Esophagus mucosa (tissue), 1 donor: ENCODE measurements at places on chromosomes 4 and X. TPM values are rescaled to one million over a fixed set of nuclear protein-coding genes. Genes with fewer than 3 reads are reported as not detected.

RNF175 gene
- not detected for total RNA-seq

MAGEC1 gene
- total RNA-seq, result not detected

SRPK3 gene
- total RNA-seq, result 0.12 TPM

NDST4 gene
- total RNA-seq, result not detected

SFRP2 gene
- 4.7 TPM for total RNA-seq

CC2D2A gene
- total RNA-seq, result 9.6 TPM

APLN gene
- 0.28 TPM for total RNA-seq

CLCN5 gene
- total RNA-seq, result 5.8 TPM

GRCh38 chr4:41645728-41646390, 102.7 kb downstream of the PHOX2B start:
- no peak for ATAC-seq

DNA sequence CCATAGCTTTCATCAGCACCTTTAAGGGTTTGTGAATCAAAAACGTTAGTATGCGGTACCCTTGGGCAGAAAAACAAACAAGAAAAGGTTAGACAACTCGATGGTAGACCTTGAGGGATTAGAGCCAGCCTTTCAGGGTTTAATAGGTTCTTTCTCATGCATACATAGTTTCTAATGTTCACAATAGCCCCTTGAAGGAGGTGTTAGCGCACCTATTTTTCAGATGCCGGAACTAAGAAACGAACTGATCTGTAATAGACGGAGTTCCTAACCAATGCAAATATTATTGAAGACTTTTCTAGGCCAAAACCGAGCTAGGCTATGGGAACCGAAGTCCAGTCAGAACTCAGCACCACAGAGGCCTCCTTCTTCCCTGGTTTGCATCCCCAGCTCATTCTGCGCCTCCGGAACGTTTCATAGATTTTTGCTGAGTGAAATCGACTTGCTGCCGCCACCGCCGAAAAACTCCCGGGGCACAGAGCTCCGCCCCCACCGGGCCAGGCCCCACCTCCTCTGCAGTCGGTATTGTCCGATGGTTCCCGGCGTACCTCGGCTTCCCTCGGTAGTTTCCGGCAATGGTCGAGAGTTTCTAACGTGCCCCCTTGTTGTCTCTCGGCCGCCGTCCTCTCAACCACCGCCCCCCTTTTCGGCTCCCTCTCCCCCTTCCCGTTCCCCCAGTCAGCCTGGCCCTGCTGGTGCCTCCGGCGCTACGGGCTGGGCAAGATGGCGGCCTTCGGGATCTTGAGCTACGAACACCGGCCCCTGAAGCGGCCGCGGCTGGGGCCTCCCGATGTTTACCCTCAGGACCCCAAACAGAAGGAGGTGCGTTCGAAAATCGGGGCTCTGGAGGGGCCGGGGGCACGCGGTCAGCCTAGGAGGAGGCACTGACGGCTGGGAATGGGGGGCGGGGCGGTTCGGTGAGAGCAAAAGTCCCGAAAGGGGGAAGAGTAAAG, at the start of gene MED12:
MED12 (plus strand) TSS at position 565 of the 953 bp plus-strand sequence; CDS start at position 724, 159 bp downstream.
- peak; percentile 89 for ATAC-seq

DNA sequence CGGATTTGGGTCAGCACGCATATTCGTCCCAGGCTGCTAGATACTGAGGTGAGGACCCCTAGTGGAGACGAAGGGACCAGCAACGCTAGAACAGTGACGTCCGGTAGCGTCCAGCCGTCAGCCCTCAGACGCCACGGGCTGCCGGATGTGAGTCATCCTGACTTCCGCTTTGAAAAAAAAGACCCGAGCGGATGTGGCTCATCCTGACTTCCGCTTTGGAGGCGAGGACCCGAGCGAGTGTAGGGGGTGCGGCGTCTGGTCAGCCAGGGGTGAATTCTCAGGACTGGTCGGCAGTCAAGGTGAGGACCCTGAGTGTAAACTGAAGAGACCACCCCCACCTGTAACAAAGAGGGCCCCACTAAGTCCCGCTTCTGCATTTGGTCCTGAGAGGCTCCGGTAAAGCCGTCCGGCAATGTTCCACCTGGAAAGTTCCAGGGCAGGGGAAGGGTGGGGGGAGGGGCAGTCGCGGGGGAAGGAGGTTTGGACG, at the start of gene MAGEB2:
MAGEB2 (plus strand) TSS at position 207 of the 487 bp plus-strand sequence. CDS start 3,018 bp downstream, outside the sequence.
- ATAC-seq, result no peak

DNA sequence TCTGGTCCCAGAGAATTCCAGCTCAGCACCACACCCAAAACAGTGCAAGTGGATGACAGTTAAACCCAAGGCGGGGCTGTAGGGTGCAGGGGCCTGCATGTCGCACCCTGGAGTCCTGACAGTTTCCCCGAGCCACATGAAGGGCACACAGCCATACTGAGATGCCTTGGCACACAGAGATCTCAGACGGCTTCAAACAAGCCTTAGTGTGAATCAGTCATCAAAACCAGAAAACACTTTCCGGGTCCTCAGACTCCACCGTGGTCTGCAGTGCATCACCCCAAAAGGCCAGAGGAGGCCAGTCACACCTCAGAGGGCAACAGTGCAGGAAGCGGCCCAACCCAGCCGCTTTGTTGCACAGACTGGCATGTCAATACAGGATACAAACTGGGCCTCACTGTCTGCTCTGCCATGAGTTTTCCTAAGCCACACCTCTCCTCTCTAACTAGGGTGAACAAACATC, 64.6 kb upstream of the ENPP6 start:
- ATAC-seq, result peak; percentile 95

GRCh38 chr4:145299380-145300076, 119.1 kb upstream of the OTUD4 start:
- no peak for ATAC-seq

GRCh38 chr4:74919783-74920182, 13.1 kb upstream of the PARM1 start:
- no peak for ATAC-seq

DNA sequence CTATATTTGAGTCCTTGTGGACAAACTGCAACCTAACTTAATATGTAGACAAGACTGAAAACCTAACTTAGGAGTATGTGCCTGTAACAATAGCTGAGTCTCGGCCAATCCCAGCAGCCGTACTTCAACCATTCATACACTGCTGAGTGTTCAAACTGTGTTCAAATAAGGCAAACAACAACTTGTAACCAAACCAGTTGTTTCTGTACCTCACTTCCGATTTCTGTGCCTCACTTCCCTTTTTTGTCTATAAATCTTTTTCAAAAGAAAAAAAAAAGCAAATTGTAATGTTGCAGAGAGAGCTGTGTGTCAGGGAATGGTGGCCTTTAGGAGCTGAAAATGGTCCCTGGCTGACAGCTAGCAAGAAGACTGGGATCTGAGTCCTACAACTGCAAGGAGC, 46.0 kb downstream of the GEMIN8 start:
- no peak for ATAC-seq

GRCh38 chr4:2059726-2060602, 837 bp downstream of the NAT8L start:
- no peak for ATAC-seq

GRCh38 chrX:30309139-30309571, at the start of gene NR0B1:
Gene NR0B1 (minus strand): TSS chrX:30309390. CDS start chrX:30309363, 27 bp downstream.
- no peak for ATAC-seq

DNA sequence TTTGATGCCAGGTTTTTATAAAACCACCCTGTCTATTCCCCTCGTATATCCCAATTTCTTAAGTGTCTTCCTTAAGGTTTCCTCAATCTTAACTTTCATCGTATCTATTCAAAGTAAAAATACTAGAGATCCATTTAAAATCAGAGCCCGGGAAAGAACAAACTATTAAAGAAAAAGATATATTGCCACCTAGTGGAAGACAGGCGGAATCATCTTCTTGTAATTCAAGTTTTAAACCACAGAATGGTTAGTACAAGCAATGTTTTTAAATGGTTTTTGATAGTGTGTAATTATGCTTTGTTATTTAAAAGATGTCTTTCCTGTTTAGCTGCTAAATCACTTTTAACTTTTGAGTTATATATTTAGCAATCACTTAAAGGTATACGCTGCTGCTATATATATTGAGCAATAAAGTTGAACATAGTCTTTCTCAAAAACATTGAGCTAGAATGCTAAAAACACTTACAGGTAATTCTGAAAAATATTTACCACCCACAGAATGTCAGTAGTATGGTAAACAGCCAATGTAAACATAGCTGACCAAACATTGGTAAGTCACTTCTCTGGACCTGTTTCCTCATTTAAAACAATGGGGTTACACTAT, 18.2 kb downstream of the PRDM8 start:
- ATAC-seq, result no peak

DNA sequence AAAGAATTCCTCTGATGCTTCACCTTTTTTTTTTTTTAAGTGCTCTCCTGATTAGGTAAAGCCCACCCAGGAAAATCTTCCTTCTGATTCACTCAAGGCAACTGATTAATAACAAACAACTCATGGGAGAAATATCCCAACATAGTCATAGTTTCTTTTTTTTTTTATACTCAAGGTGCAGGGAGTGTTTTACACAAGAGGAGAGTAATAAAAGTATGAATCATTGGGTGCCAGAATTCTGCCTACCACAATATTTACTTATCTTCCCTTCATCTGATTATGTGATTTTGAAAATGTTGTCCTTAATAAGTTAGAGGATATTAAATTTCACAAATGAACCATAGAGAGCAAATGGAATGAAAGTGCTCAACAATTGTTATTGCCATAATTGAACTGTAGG, 329.9 kb downstream of the TECRL start:
- ATAC-seq, result no peak

- no peak for ATAC-seq
Observed at GRCh38 chr4:104294811-104295210, 199.9 kb downstream of the CXXC4 start.

DNA sequence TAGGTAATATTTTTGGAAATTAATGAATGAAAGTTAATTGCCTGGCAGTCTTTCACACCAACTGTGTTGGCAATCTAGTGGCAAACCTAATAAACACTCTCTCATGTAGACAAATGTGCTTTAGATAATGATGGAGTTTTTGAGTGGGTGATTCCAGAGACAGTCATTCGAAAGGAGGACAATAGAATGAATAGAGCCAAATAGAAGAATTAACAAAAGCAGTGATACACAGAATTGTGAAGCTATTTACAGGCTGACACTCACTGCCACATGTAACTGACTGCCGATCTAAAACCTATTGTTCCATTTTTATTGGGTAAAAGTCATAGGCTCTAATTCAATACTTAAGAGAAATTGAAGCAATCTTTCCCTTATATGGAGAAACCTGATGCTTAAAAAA, 338.5 kb downstream of the PCDH7 start:
- ATAC-seq, result no peak

DNA sequence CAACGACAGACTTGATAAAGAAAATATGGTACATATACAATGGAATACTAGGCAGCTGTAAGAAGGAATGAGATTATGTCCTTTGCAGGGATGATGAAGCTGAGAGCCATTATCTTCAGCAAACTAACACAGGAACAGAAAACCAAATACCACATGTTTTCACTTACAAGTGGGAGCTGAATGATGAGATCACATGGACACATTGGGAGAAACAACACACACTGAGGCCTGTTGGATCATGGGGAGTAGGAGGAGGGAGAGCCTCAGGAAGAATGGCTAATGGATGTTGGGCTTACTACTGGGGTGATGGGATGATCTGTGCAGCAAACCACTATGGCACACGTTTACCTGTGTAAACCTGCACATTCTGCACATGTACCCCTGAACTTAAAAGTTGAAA, 209.7 kb downstream of the SPRY1 start:
- ATAC-seq, result no peak

- no peak for ATAC-seq
Observed at GRCh38 chrX:129652565-129653169, 2.1 kb downstream of the APLN start.

DNA sequence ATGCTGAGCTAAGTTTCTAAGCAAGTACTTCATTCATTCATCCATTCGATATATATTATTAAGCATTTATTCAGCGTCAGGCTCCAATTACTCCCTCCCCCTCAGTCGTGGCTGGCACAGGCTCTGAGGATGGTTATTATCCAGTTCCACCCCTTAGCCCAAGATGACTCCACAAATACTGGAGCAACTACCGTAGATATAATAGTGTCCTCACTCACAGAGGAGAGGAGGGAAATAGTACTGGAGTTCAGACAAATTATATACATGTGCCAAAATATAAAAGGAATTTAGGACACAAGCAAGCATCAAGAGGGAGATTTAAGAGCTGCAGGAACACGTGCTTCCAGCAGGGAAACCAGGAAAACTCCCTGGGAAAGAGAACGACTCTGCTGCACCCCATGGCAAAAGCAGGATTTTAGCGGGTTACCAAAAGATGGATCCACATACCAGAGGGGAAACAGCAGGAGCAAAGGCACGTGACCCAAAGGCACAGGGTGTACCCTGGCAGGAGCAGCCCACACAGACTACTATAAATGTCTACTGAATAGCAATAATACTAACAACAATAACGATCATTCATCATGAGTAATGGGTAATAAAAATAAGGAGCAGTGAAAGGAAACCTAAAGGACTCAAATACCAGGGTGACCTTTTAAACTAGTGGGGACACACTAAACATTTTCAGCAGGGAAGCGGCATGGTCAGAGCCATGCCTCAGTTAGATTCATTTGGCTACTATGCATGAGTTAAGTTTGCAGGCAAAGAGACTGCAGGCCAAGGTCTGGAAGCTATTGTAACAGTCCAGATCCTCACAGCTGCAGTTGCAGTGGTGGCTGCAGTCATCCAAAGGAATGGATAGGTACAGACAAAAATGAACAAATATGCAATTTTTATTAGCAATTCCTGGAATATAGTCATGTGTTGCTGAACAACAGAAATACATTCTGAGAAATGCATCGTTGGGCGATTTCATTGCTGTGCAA, 153.7 kb downstream of the APBB2 start:
- ATAC-seq, result no peak

DNA sequence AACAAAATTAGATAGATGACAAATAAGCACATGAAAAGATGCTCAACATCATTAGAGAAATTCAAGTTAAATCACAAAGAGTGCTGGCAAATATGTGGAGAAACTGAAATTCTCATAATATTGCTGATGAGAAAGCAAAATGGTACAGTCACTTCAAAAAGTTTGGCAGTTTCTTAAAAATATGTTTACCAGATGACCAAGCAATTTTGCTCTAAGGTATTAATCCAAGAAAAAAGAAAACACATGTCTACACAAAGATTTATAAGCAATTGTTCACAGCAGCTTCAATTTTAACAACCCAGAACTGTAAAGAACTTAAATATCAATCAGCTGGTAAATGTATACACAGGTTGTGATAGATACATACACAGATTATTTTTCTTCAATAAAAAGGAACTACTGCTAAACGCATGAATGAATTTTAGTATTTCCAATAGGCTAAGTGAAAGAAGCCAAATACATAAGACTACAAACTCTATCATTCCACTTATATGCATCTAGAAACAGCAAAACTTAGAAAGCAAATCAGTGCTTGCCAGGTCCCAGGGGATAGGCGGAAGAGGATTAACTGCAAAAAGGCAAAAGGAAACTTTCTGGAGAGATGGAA, 11.7 kb downstream of the OTUD4 start:
- ATAC-seq, result no peak

GRCh38 chr4:30605616-30606190, 114.5 kb upstream of the PCDH7 start:
- ATAC-seq, result no peak

GRCh38 chr4:142363686-142364085, 482.4 kb downstream of the INPP4B start:
- ATAC-seq, result no peak

DNA sequence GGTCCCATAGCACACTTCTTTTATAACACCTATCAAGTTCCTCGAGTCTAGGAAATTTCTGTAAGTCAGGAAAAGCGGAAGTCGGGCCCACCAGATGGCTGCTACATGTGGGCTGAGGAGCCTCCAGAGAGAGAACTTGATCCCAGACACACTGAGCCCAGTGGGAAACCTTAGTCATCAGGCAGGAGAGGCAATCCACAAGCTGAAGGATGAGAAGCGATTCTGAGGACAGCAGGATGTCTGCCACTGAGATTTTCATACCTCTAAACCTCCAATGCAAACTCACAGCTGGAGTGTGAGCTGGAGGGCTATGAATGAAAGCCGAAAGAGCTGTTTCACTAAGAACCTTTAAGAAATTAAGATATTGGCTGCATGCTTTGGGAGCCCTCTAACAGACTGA, 52.6 kb upstream of the PDHA1 start:
- no peak for ATAC-seq
